NCI-H510A treated with DMSO at 0.1 percent for 48 hours (cell line): ENCODE measurements at places on chromosomes 1 and 21.

GRCh38 chr1:245888809-245889208 is 618.3 kb downstream of the SMYD3 start:
- no peak for DNase-seq

DNA sequence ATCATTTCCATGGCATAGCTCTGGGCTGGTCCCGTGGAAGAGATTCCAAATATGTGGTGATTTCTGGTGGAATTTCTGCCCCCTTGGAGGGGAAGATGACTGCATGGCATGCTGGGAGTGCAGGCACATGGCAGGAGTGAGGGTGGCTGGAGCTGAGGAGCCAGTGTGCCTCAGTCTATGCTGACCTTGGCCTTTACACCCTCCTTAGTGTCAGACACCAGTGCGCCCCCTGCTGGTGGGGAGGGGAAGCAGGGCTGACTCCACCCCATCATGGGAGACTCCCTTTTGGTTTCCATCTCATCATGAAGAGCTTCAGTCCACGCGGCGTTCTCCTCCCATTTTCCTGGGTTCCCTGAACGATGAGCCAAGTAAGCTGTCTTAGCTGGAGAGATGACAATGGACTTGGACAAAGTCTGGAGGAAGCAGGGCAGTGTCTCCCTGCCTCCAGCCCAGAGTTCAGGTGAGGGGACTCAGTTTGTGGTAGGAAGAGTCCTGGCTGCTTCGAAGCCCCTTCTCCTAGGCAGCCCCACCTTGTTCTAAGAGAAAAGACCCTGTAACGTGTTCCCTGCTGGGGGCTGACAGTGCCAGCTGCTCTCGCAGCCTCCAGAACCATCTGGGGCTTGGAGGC is 10.3 kb downstream of the ALX3 start:
- peak; percentile 5 for DNase-seq

DNA sequence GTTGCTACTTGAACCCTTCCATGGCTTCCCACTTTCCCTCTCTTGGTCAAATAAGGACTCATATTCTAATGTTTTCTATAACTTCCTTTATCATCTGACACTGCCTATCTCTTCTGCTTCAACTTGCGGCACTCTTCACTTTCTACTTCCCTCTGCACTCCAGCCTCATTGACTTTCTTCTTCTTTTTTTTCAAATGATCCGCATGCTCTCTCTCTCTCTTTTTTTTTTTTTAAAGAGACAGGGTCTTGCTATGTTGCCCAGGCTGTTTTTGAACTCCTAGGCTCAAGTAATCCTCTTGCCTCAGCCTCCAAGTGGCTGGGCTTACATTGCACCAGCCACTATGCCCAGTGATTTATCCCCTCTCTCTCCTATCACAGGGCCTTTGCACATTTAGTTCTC is 7.3 kb upstream of the IL10 start:
- DNase-seq: no peak

DNA sequence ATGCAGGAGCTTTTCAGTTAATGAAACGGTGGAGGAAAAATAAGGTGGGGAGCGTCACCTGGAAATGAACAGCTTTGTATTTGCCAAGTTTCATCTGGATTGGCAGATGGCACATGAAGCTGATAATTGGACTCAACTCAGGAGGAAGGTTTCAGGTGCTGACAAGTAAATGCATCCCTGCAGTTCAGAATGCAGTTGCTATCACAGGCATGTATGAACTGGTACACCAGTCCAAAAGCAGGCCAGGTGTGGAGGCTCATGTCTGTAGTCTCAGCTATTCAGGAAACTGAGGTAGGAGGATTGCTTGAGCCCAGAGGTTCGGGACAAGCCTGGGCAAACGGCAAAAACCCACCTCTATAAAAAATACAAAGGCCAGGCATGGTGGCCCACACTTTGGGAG is 15.5 kb downstream of the DEGS1 start:
- DNase-seq: no peak

DNA sequence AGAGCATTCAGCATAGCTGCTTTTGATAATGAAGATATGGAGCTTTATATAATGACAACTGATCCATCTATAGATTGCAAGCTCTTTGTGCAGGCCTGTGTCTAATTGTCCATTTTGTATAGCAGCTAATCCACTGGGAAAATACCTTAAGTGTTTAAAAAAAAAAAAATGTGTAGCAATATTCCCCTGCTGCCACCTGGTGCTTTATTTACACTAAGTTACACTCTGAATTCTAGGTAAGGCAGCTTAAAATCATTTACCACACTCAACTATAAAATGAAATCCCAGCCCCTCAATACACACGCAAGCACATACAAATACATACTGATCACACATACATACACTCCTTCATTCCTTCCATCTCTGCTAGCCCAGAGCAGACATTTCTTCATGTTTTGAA is 49.1 kb upstream of the BCL9 start:
- DNase-seq: no peak

DNA sequence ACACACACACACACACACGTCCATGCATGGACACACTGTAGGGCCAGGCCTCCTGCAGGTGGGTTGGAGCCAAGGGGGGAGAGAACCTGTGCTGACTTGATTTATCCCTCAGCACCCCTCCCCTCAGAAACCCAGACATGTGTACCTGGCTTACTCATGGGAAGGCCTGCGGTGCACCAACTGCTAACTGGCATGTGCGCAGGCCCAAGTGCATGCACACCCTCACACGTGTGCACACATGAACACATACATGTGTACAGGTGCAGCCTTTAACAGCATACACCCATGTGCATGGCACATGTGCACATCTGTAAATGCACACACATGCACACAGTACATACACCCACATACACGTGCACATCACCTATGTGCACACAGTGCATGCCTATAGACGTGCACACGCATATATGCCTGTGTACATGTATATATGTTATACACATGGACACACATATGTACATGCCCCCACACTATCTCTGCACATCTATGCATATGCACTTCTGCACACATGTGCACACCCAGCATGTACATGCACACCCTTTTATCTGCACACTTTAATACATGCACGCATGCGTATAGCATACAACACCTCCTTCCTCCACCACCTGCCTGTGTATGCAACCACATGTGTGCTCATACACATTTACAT is 67.5 kb downstream of the TRIM11 start:
- no peak for DNase-seq

- DNase-seq: peak; percentile 84
Observed at GRCh38 chr1:226061841-226062557, 517 bp upstream of the H3-3A start.
